ENCODE measurements at places on chromosomes 7 and 10.

DNA sequence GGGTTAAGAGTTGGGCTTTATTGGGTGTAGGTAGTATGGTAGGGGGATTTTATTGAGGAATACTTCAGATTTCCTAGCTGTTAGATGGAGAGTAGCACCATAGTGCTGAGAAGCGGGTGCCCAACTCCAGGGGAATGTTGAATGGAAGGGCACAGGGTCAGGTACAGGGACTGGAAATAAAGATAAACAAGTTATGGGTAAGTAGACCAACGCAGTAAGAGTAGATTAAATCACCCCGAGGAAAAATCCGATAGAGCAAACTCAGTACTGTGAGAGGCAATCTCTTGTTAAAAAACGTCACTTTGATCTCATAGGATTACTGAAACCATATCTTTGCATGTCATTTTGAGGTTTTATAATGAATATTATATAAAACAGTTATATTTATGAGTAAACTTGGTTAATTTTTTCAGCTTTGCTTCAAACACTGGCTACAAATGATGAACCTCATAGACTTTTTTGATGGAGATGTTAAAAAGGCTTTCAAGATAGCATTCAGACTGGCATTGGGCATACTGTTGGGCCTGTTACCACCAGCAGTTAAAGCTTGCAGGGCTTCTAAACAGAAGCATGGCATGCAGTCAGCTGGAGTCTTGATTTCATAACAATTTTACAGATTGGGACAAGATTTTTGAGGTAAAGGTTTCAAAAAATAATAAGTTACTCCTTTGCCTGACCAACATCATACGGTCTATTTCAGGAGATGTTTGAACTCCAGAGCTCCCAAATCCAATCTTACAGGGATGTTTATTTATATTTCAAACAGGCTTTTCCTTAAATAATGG is 7.1 kb downstream of the AHR start:
- no peak for DNase-seq

- DNase-seq = no peak
Observed at GRCh38 chr7:116836911-116837310, 25.5 kb upstream of the CAPZA2 start.

DNA sequence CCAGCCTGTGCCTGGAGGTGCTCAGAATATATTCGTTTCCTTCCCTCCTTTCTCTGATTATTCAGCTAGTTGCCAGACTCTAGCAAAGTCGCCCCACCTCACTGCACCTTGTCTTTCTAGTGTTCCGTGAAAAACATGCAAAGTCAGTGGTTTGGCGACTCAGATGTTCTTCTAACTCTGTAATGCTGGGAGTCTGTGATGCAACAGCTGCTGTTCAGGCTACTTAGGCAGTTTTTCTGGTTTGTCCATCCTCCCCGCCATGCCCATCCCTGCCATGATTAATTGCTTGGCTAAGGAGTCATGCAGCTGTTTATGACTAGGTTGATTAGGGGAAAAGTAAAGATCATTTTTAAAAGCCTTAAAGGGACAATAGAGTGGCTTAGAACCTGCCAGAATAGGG is 99.4 kb downstream of the MTPN start:
- DNase-seq = no peak

- DNase-seq = no peak
Observed at GRCh38 chr10:69829775-69830174, 28.1 kb downstream of the COL13A1 start.

DNA sequence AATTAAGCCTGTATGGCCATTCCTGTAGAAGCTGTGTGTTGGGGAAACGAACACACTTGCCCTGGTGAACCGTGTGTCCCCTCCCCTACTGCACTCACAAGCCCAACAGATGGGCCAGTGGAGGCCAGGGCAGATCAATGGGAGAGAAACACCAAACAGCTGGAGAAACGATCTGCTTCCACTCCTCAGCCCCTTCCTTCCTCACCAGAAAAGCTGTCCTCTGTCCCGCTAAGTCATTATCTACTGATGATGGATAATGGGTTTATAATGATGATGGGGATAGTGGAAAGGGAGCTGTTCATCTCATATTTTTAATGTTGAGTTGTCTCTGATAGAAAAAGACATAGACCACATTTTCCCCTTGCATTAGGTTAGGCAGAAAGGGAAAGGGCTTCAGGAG is 99.7 kb downstream of the ELMO1 start:
- DNase-seq = no peak

DNA sequence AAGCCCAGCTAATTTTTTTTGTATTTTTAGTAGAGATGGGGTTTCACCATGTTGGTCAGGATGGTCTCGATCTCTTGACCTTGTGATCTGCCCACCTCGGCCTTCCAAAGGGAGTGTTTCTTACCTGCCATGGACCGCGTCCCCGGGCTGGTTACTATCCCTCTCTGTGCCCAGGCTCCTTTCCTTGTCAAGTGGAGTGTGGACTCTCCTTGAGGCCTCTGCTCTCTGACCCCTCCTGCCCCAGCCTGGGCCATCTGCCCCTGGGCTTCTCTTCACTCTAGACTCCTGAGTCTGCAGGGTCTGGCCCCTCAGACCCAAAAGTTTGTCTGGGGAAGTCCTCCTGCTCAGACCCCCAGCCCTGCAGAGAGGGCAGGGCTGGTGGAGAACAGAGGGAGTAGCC is 20.7 kb downstream of the NEURL1 start:
- DNase-seq = no peak

GRCh38 chr7:20895563-20895962 is 108.9 kb upstream of the SP8 start:
- DNase-seq = no peak

Measured in nephron progenitor cell (in vitro differentiated cells).